ENCODE measurements at places on chromosomes 5 and 9.

- DNase-seq: no peak
These were observed 117.1 kb upstream of the RASA1 start for GRCh38 chr5:87150630-87151029.

GRCh38 chr5:77921094-77921768, 145.1 kb upstream of the TBCA start:
- no peak for DNase-seq

GRCh38 chr9:121557581-121558447, 58.2 kb upstream of the GGTA1 start:
- DNase-seq: peak; percentile 79

GRCh38 chr5:169805937-169806700, 169.0 kb downstream of the DOCK2 start:
- no peak for DNase-seq

DNA sequence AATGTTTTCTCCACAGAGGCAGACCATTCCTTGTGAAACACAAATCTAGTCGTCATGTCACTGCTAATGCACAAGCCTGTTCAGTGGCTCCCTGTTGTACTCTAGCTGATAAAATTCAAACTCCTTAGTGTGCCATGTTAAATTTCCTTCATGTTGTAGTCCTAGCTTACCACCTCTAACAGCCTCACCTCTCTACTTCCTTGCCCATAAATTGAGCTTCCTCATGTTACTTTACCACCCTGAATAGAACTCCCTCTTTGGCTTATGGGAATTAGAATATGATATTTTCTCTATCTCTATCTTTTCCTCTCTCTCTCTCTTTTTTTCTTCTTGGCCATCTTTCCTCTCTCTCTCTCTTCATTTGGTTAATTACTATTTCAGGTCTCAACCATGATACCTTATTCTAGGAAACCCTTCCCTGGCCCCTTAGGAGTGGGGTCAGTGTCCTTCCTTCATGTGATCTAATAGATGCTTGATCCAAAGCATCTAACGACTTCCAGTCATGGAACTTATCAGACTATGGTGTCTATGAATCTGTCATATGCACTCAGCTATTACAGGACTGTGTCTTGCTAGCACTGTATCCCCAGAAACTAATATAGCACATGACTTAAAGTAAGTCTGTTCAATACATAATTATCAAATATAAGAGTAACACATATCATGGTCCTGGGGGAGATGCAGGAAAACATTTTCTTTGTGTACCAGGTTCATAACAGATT, 31.5 kb upstream of the ALDH1A1 start:
- no peak for DNase-seq

GRCh38 chr9:1929134-1929533, 86.0 kb upstream of the SMARCA2 start:
- no peak for DNase-seq

DNA sequence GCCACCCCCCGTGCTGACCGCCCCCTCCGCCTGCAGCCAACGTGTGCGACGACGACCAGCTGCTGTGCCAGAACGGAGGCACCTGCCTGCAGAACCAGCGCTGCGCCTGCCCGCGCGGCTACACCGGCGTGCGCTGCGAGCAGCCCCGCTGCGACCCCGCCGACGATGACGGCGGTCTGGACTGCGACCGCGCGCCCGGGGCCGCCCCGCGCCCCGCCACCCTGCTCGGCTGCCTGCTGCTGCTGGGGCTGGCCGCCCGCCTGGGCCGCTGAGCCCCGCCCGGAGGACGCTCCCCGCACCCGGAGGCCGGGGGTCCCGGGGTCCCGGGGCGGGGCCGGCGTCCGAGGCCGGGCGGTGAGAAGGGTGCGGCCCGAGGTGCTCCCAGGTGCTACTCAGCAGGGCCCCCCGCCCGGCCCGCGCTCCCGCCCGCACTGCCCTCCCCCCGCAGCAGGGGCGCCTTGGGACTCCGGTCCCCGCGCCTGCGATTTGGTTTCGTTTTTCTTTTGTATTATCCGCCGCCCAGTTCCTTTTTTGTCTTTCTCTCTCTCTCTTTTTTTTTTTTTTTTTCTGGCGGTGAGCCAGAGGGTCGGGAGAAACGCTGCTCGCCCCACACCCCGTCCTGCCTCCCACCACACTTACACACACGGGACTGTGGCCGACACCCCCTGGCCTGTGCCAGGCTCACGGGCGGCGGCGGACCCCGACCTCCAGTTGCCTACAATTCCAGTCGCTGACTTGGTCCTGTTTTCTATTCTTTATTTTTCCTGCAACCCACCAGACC, 80.2 kb downstream of the NTNG2 start:
- no peak for DNase-seq

DNA sequence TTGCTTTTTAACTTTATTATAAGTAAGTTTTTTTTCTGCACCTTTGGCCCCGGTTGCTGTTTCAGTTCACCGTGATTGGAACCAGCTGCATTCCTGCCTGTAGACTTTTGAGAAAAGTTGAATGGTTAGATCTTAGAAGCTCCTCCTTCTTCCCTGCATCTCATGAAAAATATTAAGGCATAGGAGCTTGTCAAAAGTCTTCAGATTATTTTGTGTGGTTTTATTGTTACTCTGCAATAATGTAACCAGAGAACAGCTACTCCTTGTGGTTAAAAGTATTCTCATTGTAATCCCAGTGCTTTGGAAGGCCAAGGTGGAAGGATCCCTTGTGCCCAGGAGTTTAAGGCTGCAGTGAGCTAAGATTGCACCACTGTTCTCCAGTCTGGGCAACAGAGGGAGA, 3.3 kb upstream of the SLC2A8 start:
- DNase-seq: no peak

GRCh38 chr9:135986605-135987004, 25.4 kb upstream of the UBAC1 start:
- DNase-seq: no peak

Data from iPS-NIHi11 (cell line).